Activated CD4-positive, CD25-positive, alpha-beta regulatory T cell treated with anti-CD3 and anti-CD28 coated beads, Interleukin-2, amount 50 U/mL, for 16 hours (primary cell): ENCODE measurements at places on chromosomes 1 and 21.

DNA sequence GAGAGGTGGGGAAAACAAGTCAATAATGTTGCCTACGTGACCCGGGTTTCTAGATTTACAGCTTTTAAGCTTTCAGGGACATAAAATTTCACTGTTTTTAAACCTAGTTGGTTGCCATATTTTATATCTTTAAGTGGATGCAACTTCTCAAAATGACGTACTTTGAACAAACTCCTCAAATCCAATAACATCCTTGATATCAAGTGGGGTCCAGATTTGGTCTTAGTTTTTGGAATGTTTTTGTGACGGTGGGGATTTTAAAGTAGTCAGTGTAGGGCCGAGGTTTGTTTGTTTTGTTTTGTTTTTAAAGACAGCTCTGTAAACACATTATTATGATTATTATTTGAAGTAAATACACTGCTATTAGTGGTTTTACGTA lies 453 bp downstream of the CDKN2C start:
- no peak for DNase-seq

- DNase-seq: no peak
Observed at GRCh38 chr1:203871114-203871880, 9.9 kb downstream of the SNRPE start.

DNA sequence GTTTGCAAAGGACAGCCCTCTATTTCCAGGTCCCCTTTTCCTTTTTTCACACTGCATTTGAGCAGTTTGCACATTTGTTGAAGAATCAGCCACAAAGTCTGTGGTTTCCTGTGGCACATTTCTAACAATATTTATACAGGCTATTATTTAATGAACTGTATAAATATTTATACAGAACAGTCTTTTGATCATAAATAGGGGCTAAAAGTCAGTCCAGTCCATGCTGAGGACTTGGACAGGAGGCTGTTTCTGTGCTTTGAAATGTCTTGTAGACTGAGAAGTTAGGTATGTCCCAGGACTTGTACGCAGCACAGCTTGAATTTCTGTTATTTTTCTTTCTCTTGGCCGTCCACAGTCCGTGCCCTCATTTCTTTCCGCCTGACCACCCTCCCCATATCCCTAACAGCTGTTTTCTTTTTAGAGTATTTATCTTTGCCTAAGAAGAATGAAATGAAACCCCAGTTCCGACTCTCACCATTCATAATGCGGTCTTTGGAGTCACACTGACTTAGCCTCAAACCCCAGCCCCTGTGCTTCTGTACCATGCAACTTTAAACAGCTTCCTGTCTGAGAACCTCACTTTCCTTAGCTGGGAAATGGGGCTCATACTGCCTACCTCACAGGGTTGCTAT lies 19.7 kb downstream of the FGGY start:
- no peak for DNase-seq

GRCh38 chr1:18642278-18643095 lies 11.8 kb downstream of the PAX7 start:
- DNase-seq: no peak

GRCh38 chr1:217012659-217013058 lies 289.4 kb upstream of the ESRRG start:
- DNase-seq: no peak

GRCh38 chr1:198841477-198841876 lies 202.6 kb downstream of the PTPRC start:
- no peak for DNase-seq
